Thoracic aorta (tissue), 2 donors: ENCODE measurements at places on chromosomes 5 and 9. TPM values are rescaled to one million over a fixed set of nuclear protein-coding genes. Genes with fewer than 3 reads are reported as not detected.

Gene SHOC1
- total RNA-seq = not detected

GRCh38 chr5:172543484-172544298 lies 89.4 kb upstream of the SH3PXD2B start:
- no peaks in the 10 kb centered on the region for H3K36me3 ChIP-seq
- H3K27ac ChIP-seq = no peak overlapping the region
- DNase-seq = no peak

DNA sequence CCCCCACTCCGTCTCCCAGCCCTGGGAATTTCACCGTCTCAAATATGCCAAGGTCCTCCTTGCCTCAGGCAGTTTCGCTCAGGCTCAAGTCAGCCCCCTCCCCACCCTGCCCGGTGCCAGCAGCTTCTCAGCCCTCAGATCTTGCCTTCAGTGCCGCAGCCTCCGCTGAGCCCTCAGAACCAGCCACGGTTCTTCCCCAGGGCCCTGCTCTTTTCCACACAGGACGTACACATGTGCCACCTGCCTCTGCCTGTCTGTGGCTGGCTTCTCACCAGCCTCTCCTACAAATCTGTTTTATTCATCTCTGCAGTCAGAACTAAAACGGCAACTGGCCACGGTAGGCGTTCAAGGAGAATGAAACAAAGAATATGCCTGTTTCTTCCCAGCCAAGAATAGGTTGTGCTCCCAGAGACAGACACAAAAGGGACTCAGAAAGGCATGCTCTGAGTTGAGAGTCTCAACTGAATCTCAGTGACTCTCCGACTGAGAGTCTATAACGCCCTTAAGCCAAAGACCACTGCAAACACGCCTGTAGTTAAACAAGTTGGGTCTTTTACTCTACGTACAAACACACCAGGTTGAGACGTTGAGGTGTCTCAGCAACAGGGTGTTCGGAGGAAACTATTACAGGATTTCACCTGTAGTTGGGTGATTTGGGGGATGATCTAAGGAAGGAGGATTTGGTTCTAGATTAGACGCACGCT lies 10.6 kb upstream of the GRIN1 start:
- H3K27me3 ChIP-seq = no peaks in the 10 kb centered on the region
- no peak overlapping the region for H3K27ac ChIP-seq
- peak overlapping the region; percentile 89 for H3K4me3 ChIP-seq

Gene LHX2
- total RNA-seq = not detected

DNA sequence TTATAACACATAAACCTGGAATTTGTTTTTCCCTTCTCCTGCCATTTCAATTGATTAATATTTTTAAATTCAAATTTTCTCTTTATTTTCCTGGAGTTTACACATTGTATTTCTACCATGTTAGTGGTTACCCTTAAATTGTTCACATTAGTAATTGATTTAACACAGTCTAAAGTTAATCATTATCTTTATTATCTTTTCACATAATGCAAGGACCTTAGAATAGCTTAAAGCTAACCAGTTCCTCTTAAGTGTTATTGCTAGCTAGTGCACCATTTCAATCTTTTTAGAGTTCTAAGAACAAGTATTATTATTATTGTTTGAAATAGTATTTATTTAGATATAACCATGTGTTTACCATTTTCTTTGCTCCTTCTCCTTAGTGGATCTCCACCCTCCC lies 251.2 kb upstream of the FBXL7 start:
- no peaks in the 10 kb centered on the region for H3K27me3 ChIP-seq
- no peak overlapping the region for H3K4me3 ChIP-seq
- H3K4me1 ChIP-seq = no peaks in the 10 kb centered on the region
- no peaks in the 10 kb centered on the region for H3K36me3 ChIP-seq
